ENCODE measurements at places on chromosomes 5 and 9.

DNA sequence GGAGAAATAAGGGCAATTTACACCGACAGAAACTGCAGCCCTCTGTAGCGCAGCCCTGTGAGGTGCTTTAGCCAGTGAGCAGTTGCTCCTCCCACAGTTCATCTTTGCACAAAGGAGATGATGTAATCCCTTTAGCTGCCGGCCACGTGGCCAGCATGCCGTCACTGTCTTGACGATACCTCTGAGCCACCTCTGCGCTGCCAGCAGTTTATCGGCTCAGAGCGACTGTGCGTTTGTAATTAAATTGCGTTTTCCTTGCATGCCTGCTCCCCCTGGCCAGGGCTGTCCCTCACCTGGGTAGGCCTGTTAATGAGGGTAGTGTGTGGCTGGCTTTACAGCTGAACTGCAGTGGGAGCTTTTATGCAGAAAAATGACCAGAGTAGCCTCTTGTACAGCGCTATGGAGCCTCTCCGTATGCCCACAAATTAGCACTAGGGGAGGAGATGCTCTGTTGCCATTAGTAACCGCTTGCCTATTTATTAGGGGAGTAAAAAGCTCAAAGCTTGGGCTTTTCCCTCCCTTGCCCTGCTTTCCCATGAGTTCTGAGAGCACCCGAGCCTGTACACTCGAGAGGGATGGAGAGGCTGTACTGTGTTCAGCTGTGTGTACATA lies 107.0 kb downstream of the TRIO start:
- DNase-seq, result no peak

GRCh38 chr5:82985763-82986162 lies 91.4 kb downstream of the TMEM167A start:
- no peak for DNase-seq

- DNase-seq, result no peak
Measured at GRCh38 chr5:32679218-32679617, 31.9 kb upstream of the NPR3 start.

DNA sequence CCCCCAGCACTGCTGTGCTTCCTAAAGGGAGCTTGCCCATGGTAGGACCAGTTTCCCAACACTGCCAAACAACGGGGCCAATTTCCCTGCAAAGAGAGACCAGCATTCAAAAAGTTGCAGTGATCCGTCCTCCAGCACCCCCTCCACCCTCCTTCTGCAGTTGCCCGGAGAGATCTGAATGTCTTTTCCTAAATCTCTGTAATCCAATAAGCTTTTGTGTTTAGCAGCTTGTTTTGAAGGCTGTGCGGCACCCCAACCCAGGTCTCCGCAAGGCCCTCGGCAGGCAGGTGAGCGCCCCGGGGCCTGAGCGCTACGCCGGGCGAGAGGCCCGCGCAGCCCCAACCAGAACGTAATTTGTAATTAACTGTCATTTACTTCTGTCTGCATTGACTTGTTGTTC lies 366.9 kb upstream of the IRX2 start:
- DNase-seq, result no peak

- no peak for DNase-seq
Measured at GRCh38 chr5:125863579-125863978, 559.6 kb upstream of the GRAMD2B start.

DNA sequence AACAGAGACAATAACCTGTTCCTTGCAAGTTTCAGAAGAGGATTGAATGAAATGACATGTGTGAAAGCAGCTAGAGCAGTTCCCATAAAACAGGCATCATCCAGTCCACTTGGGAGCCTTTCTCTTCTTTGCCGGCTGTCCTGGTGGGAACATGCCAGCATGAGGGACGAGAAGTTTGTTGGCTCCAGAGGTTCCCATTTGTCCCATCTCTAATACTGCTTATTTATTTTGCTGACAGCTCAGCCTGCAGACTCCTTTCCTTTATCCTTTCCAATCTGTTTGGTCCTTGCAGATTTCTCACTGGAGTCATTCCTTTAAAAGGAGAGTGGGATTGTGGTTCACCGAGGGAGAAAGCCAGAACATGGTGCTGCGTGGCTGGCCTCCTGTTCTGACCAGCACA lies 321.5 kb upstream of the CLINT1 start:
- no peak for DNase-seq

DNA sequence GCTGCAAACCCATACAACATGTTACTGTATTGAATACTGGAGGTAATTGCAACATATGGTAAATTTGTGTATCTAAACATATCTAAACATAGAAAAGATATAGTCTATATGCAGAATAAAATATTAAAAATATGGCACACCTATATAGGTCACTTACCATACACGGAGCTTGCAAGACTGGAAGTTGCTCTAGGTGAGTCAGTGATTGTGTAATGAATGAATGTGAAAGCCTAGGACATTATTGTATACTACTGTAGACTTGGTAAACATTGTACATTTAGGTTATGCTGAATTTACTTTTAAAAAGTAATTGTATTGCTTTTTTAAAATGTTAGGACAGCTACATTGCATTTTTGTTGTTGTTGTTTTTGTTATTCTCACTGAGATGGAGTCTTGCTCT lies 968.8 kb downstream of the TLE1 start:
- DNase-seq, result no peak

DNA sequence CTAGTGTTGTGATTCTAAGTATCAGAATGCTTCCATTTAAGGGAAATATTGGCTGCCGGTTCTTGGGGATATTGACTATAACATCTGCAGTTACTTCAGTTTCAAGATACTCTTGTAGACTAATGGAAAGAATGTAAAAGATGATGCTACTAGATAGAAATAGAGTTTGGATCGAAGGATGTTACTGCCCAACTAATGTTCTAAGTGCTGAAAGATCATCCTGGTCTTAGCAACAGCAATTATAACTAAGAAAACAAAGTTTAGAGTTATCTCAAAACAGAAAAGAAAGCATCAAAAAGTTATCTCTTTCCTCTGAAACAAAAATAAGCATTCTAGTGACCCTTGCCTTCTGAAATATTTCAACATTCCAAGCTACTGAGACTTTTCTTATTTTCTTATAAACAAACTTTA lies 49.9 kb downstream of the ITGA1 start:
- DNase-seq, result no peak

All from SK-N-MC (cell line).